ENCODE measurements at places on chromosomes 3 and 15.
A peak's percentile ranks its signal among the peaks of the same experiment; 100 is the strongest.

- DNase-seq = no peak
Measured at GRCh38 chr3:155332716-155333115, 39.2 kb upstream of the STRIT1 start.

DNA sequence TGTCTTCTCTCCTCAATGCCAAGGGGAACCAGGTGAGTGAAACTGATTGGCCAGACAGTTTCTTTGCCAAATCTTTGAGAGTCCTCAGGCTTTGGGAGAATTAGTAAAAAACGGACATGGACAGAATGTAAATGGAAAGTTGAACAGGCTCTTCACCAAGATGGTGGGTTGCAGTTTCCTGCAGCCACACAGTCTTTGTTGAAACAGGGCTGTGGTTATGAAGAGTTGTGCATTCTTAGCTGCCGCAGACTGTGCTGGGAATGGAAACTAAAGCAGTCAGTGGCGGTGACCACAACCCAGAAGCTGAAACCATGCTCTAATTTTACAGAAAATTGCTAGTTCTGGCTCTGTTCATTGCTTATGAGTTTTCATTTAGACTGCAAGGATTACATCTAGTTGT lies 42.1 kb upstream of the TASOR start:
- no peak for DNase-seq

GRCh38 chr15:86446253-86446640 lies 366.6 kb downstream of the AGBL1 start:
- no peak for DNase-seq

- no peak for DNase-seq
Measured at GRCh38 chr15:65091946-65092770, 15.6 kb downstream of the KBTBD13 start.

GRCh38 chr3:861721-862120 lies 231.1 kb upstream of the CNTN6 start:
- DNase-seq = no peak

DNA sequence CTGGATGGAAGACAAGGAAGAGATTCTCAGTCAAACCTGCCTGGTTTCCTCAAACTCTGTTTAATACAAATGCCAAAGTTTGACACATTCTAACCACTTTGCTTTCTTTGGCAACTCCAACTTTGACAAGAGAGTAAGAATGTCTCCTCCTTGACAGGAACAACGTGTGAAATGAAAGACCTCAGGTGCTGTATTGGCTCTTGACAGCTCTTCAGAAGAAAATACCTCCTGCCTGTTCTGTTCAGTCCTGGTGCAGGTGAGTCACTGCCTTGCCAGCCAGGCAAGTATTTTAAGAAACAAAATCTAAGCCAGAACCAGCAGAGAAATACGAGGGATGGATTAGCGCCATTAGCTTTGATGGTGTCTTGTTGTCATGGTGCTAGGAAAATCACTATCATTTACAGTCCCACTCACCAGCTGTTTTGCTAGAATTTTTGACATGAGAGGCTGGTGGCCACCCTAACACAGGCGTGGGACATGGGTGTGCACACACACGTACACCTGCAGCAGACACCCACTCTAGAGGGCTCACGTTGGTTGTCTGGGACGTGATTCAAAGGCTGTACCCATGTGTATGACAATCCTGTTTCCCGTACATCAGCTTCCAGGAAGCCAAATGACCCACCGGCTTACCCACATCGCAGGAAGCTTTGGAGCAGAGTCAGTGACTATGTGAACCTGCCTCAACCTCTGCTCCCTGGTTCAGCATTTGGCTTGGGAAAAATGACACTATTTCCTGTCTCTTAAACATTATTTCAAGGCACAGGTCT lies 60.4 kb downstream of the CCNL1 start:
- DNase-seq = peak; percentile 42

DNA sequence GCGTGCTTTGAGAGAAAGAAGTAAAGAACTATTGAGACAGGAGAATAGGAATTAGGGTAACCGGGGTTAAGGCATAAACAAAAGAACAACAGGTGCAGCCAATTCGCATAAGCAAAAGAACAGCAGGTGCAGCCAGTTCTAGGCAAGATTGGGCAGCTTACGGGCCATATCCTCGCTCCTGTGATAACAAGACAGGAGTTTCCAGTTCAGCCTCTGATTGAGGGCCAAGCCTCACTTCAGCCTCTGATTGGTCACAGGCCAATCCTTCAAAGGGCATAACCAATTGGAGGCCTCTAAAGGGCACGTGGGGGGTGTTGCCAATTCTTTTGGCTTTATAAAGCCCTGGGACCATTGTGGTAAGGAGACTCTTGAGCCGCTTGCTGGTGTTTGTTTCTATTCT lies 143.5 kb downstream of the GADL1 start:
- DNase-seq = no peak

GRCh38 chr15:34203305-34203704 lies 6.6 kb downstream of the KATNBL1 start:
- no peak for DNase-seq

- no peak for DNase-seq
Measured at GRCh38 chr3:159749406-159749805, 239.2 kb upstream of the IL12A start.

DNA sequence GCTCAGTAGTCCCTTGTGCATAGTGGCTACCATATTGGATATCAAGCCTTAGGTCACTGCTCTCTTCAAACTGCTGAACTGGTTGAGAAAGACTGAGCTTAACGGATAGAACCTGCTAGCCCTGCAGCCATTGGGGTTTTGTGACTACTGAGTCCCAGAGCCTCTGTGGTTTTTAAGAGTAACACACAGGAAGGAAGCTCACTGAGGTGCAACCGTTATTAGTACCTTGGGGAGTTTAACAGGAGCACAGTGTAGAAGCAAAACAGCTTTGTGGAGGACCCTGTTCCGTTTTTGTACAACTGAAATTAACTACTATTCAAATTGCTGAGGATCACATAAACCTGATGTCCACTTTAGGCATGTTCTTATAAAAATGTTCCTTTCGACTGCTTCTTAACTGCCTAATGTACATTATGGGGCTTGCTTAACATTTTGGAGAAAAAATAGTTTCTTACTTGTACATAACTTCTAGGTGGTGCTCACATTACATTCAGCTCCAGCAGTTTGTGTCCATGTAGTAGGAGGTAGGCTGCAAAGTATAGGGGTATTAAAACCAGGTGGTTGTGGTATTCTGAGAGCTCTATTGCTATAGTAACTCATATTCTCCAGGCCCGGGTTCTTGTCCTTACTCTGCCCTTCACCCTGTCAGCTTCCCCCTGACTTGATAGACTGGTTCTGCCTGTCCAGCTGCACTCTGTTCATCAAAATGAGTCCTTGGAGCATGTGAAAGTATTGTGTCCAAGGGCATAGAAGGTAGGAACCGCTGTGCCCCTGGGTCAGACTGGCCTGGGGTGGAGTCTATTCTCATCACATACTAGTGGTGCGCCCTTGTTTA lies 17.3 kb downstream of the PXK start:
- no peak for DNase-seq

DNA sequence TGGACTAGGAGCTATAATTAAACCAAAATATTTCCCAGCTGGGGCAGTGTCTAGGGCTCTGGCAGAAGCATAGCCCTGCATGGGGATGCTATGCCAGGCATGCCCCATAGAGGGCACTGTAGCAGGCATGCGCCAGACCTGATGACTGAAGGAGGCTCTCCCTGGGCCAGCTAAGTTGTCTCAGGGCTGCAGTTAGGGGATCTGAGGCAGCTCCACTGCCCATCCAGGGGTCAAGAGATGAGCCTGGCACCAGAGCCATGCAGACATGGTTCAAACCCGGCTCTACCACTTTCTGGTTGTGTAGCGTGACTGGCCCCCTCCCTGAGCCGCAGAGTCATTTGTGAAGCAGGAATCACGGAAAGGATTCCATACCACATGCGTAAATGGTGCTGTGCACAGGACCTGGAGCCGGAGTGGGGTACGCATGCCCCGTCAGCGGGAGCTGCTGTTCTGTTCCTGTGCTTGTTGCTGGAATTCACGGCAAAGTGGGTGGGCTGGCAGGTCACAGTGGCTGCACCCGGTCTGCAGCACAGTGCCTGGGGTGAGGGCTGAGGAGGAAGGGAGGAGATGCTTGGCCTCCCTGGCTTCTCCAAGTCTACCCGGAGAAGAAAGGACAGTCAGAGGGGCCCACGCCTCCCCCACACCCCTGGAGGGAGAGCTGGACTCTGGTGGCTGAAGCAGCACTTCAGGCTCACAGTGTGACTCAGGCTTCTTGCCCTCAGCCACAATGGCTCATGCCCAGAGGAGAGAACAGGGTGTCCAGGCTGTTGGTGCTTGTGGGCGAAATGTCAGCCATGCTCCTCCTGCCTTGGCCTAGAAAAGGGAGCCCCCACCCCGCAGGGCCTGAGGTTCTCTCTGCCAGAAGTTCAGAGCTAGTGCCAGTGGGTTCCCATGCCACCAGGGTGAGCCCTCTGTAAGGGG lies 43.1 kb downstream of the DNASE1L3 start:
- peak; percentile 30 for DNase-seq

- DNase-seq = no peak
Measured at GRCh38 chr15:57251308-57251707, 125.0 kb upstream of the CGNL1 start.

DNA sequence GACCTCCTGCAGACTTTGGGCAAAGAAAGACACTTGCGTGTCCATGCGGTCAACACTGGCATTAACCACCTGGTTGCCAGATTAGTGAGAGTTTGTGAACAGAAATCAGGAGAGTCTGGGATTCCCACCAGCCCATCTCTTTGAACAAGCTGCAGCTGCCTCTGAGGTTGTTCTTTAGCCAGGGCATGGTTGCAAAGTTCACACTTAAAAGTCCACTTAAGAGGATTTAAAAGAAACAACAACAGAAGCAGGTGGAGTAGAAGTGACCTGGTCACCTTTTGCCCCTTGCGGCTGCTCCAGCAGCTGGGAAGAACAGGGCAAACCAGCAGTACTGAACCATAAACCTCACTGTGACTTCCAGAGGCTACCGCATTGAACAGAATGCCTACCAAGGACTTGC lies 97.3 kb downstream of the FOXB1 start:
- DNase-seq = no peak

DNA sequence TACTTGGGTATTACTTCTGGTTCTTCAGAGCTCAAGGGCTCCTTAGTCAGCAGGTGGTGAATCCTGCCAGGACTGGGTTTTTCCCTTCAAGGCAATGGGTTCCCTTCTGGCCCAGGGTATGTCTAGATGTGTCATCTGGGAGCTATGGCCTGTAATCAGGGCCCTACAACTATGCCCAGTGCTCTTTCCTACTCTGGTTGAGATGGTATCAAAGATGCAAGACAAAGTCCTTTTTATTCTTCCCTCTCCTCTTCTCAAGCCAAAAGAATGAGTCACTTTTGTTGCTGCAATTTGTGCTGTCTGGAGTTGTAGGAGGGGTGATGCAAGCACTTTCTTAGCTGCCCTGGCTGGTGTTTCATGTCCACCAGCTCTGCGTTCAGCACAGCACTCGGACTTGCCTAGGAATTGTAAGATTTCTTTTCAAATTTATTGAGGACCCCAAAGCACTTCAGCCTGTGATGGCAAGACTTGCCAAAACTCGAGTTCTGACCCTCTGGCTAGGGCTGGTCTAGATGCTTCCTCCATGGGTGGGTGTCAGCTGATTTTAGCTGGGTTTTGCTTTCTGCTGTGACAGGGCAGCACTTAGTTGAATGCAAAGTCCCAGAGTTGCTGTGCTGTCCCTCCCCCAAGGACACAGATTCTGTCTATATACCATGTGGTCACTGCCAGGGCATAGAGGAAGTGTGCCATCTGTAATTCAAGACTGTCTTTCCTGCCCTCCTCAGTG lies 129.2 kb upstream of the CBLB start:
- DNase-seq = peak; percentile 44

DNA sequence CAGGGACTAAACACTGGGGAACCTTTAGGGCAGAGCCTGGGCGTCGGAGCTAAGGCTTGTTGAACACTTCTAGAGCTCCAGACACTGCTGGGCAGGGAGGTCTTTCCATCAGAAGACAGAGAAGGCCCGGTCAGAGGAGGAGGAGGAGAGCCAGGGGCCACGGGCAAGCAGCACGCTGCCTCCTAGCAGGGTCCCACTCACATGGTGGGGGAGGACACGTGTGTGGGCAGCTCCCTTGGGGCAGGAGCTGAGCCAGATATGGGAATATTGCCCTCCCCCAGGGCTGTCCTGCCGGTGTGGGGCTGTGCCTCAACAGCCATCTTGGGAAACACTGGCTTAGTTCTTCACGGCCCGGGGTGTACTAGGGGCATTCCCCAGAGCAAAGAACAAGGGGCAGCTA lies 89.6 kb upstream of the TLE3 start:
- no peak for DNase-seq

GRCh38 chr3:146222204-146223046 lies 28.5 kb downstream of the PLSCR4 start:
- peak; percentile 3 for DNase-seq

- peak; percentile 26 for DNase-seq
Measured at GRCh38 chr3:15858547-15859506, 61.0 kb upstream of the ANKRD28 start.

DNA sequence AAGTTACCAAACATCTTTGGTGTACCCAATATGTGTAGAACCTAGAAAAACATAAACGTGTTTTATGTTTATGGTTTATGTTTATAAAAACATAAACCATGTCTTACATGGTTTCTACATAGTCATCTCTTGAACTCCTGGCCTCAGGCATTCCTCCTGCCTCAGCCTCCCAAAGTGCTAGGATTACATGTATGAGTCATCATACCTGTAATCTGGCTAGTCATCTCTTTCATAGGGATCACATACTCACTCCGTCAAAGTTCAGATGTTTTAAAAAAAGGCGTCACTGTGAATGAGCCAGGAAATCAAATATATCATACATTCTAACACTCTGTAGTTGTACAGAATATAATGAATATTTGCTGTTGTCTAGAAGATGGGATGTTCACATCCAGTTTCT lies 178.6 kb downstream of the CPNE4 start:
- DNase-seq = peak; percentile 3

DNA sequence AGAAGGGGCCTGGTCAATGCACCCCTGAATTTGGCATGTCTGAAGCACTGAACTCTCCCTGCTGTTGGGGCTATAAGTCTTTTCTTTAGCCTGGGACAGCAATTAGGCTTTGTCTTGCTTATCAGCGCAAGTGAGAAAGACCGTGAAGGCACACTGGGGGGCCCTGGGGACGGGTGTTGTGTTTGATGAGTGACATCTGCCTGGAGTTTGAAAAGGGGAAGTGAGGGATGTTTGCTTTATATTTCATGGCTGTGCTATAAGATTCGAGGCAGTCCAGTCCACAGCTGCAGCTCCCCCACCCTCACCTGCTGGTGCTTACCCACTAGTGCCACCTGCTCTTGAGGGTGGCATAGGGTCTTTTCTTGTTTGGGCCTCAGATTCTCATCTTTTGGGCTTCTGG lies 44.8 kb downstream of the CEMIP start:
- no peak for DNase-seq

DNA sequence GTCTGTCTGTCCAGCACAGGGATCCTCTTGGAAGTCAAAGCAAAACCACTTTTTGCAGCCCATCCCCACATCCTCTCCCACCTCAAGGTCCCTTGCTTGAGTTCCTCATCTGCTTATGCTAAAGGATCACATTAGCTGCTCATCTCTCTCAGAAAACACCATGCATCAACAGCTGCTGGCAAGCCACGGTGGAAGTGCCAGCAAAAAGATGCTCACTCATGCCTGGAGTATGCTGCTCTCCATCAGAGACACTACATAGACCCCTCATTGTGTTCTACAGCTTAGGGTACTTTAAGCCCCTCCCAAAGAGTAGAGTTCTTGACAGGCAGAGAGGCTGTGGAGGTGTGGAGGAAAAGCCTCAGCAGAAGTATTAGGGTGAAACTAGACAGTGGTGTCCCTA lies 94.6 kb upstream of the COL8A1 start:
- DNase-seq = no peak
